ENCODE measurements at places on chromosomes 1 and 21.

- no peak for DNase-seq
Observed at GRCh38 chr1:93573940-93574469, 107.6 kb downstream of the BCAR3 start.

GRCh38 chr1:18962121-18962721 lies 5.7 kb upstream of the IFFO2 start:
- no peak for DNase-seq

- DNase-seq: no peak
Observed at GRCh38 chr1:233432916-233433315, 105.4 kb downstream of the MAP3K21 start.

GRCh38 chr1:87963556-87963955 lies 634.9 kb downstream of the LMO4 start:
- DNase-seq: no peak

DNA sequence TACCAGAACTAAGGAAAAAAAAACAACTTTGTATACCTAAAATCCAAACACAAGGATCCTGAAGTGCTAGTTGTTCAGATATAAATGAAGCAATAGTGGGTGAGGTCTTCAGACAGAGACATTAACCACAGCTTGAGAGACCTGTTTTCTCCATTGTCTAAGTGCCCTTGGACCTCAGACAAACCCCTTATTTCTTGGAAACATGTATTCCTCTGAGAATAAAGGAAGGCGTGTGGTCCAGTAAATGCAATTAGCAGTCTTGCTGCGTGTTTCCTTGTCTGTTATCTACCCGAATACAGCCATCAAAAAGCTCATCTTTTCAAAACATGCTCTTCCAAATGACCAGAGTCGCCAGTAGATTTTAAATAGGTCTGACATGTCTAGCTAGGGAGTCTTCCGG lies 291.1 kb upstream of the NFIA start:
- no peak for DNase-seq
